ENCODE measurements at places on chromosomes 2 and 18.

GRCh38 chr2:72803626-72804320 is 22.1 kb downstream of the EXOC6B start:
- H3K4me1 ChIP-seq, result no peaks in the 10 kb centered on the region
- no peaks in the 10 kb centered on the region for H3K36me3 ChIP-seq
- no peak overlapping the region for H3K4me3 ChIP-seq
- H3K27me3 ChIP-seq, result no peaks in the 10 kb centered on the region
- DNase-seq, result no peak
- no peak overlapping the region for H3K27ac ChIP-seq

GRCh38 chr2:181106789-181107627 is 126.6 kb downstream of the UBE2E3 start:
- H3K36me3 ChIP-seq, result no peaks in the 10 kb centered on the region
- H3K4me3 ChIP-seq, result no peak overlapping the region
- DNase-seq, result peak; percentile 43
- H3K27me3 ChIP-seq, result no peaks in the 10 kb centered on the region

- H3K36me3 ChIP-seq, result no peaks in the 10 kb centered on the region
- H3K4me1 ChIP-seq, result no peaks in the 10 kb centered on the region
- H3K27me3 ChIP-seq, result no peaks in the 10 kb centered on the region
- DNase-seq, result no peak
- no peak overlapping the region for H3K27ac ChIP-seq
- no peak overlapping the region for H3K4me3 ChIP-seq
Measured at GRCh38 chr2:29011418-29012060, 30.4 kb downstream of the TOGARAM2 start.

- H3K27me3 ChIP-seq, result no peaks in the 10 kb centered on the region
- no peak for DNase-seq
Measured at GRCh38 chr2:105239924-105240323, 1.6 kb upstream of the GPR45 start.

DNA sequence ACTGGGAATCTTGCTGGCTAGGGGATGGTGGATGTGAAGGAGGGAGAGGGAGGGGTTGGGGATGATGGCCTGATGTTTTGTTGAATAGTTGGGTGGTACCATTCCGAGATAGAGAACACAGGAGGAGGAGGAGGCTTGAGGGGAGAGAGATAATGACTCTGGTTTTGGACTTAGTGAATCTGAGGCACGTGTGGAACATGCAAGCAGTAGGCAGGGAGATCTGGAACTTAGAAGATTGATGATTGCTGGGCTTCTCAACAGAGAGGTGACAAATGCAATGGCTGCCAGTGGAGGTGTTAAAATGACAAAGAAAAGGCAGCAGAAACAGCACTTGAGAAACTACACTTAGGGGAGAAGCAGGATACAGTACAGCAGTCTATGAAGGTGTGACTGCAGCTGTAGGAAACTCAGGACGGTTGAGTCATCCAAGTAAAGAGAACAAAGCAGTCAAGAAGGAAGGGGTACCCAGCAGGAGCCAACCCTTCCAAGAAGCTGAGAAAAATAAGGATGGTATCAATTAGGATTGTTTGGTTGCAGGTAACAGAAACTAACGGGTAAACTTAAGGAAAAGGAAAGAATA is 221.4 kb upstream of the FBXO11 start:
- H3K4me3 ChIP-seq, result no peak overlapping the region
- no peaks in the 10 kb centered on the region for H3K27me3 ChIP-seq
- H3K4me1 ChIP-seq, result peaks cover 4% of the 10 kb centered on the region
- no peak for DNase-seq
- no peaks in the 10 kb centered on the region for H3K36me3 ChIP-seq

GRCh38 chr2:224976629-224977525 is 65.4 kb downstream of the DOCK10 start:
- no peaks in the 10 kb centered on the region for H3K36me3 ChIP-seq
- H3K4me1 ChIP-seq, result peaks cover 20% of the 10 kb centered on the region
- H3K4me3 ChIP-seq, result no peak overlapping the region
- no peak overlapping the region for H3K27ac ChIP-seq
- H3K27me3 ChIP-seq, result no peaks in the 10 kb centered on the region
- DNase-seq, result no peak

- no peak overlapping the region for H3K4me3 ChIP-seq
- no peak for DNase-seq
- no peaks in the 10 kb centered on the region for H3K36me3 ChIP-seq
- no peak overlapping the region for H3K27ac ChIP-seq
- H3K27me3 ChIP-seq, result no peaks in the 10 kb centered on the region
Measured at GRCh38 chr18:9638886-9639285, 24.5 kb upstream of the PPP4R1 start.

DNA sequence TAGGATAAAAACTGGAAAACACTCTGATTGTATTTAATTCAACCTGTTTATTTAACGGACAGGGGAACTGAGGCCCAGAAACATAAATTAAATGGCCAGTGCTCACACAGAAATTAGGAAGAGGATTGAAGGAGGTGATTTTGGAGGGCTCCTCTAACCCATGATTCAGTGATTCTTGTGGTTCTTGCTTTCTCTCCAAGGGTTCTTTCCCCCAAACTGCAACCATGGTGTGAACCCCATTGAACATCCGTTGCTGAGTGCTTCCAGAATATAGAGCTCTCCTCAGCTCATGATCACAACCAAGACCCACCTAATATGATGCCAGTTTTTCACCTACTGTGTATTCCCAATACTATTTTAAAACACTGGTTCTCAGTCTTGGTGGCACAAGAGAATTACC is 41.4 kb downstream of the BMP10 start:
- no peaks in the 10 kb centered on the region for H3K36me3 ChIP-seq
- H3K27ac ChIP-seq, result no peak overlapping the region
- H3K4me3 ChIP-seq, result no peak overlapping the region
- DNase-seq, result no peak

DNA sequence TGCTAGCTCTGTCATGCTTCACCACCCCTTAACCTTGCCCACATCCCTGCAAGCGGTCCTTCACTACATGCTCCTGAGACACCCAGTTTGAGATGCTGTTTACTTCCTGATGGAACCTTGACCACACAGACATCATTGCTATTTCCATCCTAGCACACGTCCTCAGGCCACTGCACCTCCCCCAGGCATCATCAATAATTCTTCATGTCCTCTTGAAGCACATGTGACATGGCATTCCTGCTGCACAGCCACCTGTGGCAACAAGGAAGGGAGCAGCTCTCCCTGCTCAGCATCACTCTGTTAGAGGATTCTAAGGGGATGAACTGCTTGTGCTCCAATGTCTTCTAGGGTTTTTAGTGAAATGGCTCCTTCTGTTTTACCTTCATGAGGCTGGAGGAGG is 26.1 kb upstream of the ST3GAL5 start:
- no peak for DNase-seq
- no peak overlapping the region for H3K27ac ChIP-seq
- H3K4me1 ChIP-seq, result 0 out of 2 replicates have a peak, but pooled peaks cover 13% of the 10 kb centered on the region
- H3K27me3 ChIP-seq, result no peaks in the 10 kb centered on the region
- H3K4me3 ChIP-seq, result no peak overlapping the region

DNA sequence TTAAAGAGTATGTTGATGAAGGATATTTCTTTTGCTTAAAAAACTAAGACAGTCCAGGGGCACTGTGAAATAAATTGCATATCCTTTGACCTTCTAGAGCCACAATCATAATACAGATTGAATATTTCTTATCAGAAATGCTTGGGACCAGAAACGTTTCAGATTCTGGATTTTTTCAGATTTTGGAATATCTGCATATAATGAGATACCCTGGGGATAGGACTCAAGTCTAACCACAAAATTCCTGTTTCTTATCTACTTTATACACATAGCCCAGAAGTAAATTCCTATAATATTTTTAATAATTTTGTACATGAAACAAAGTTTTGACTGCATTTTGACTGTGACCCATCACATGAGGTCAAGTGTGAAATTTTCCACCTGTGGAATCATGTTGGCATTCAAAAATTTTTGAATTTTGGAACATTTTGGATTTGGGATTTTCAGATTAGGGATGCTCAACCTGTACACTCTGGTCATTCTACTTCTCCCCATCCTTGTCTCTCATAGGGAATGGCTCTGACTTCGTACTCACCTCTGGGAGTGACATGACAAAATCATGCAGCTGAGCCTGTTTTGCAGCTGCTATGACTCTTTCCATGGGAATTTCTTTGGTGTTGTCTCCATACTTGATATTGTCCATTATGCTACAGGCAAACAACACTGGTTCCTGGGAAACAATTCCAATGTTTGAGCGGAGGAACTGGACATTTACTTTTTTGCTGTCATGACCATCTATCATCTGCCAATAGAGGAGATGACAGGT is 25.7 kb downstream of the G6PC2 start:
- DNase-seq, result no peak
- no peaks in the 10 kb centered on the region for H3K27me3 ChIP-seq
- H3K4me3 ChIP-seq, result no peak overlapping the region
- no peak overlapping the region for H3K27ac ChIP-seq
- H3K36me3 ChIP-seq, result no peaks in the 10 kb centered on the region

GRCh38 chr18:11994703-11995444 is 13.6 kb downstream of the IMPA2 start:
- H3K27me3 ChIP-seq, result no peaks in the 10 kb centered on the region
- peaks cover 10% of the 10 kb centered on the region for H3K4me1 ChIP-seq
- no peak overlapping the region for H3K27ac ChIP-seq
- H3K4me3 ChIP-seq, result no peak overlapping the region
- no peak for DNase-seq
- no peaks in the 10 kb centered on the region for H3K36me3 ChIP-seq

GRCh38 chr2:190812506-190813294 is 67.9 kb upstream of the GLS start:
- H3K27ac ChIP-seq, result no peak overlapping the region
- H3K27me3 ChIP-seq, result no peaks in the 10 kb centered on the region
- peaks cover 5% of the 10 kb centered on the region for H3K4me1 ChIP-seq
- H3K36me3 ChIP-seq, result no peaks in the 10 kb centered on the region

- no peaks in the 10 kb centered on the region for H3K27me3 ChIP-seq
- H3K27ac ChIP-seq, result no peak overlapping the region
- no peaks in the 10 kb centered on the region for H3K36me3 ChIP-seq
- DNase-seq, result no peak
Measured at GRCh38 chr2:28049416-28049815, 158.9 kb downstream of the BABAM2 start.

GRCh38 chr2:207448006-207448405 is 81.8 kb upstream of the CREB1 start:
- no peak overlapping the region for H3K4me3 ChIP-seq
- H3K4me1 ChIP-seq, result no peaks in the 10 kb centered on the region

DNA sequence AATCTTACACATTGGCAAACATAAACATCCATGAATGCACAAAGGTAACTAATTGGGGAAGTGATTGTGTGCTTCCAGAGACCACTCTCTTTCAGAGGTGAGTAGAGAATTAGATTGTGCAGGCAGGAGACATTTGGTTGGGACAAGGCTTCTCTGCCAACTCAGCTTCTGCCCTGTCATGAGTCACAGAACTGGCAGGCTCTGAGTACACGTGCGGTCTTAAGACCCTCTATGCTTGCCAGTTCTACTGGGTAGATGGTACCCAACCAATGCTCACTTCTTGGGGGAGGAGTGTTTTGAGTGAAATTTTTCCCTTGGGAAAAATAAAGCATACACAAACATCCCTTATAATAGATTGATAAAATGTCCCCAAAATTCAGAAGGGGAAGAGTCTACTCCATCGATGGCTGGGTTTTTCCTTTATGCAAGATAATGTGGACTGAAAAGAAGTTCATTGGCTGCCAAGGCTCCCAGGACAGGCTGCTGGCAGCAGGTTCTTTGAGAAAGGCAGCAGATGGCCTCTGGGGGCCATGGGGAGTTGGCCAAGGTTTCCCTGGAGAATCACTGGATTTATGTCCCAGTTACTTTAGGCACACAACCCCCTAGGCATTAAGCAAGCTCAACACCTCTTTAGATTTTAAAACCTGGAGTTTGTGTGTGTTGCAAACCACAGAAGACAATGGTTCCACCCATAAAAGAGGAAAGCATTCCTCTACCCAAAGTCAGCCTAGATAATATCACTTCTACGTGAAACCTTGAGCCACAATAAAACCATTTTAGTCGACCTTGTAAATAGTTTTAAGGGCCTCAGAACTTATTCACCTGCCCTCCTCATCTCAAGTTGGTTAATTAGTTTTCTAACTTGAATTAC is 417.0 kb downstream of the TXNL1 start:
- DNase-seq, result no peak
- no peak overlapping the region for H3K27ac ChIP-seq
- H3K4me3 ChIP-seq, result no peak overlapping the region
- no peaks in the 10 kb centered on the region for H3K27me3 ChIP-seq
- H3K36me3 ChIP-seq, result no peaks in the 10 kb centered on the region
- no peaks in the 10 kb centered on the region for H3K4me1 ChIP-seq

DNA sequence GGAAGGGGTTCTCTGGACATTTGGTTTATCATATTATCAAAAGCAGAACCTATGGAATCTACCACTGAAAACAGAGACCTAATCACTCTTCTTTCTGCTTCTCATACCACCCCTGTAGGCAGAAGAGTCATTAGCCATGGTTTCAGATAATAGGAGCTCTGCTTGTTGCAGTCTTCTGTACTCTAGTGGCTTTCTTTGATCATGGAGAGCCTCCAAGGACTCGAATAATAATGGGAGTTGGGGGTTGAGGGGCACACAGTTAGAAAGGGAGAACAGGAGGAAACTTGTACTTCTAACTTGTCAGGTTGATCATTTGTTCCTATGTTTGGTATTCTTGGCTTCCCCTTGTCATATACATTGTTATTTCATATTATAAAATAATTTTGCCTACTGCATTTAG is 52.3 kb upstream of the VWC2L start:
- no peaks in the 10 kb centered on the region for H3K4me1 ChIP-seq
- no peak overlapping the region for H3K27ac ChIP-seq
- H3K27me3 ChIP-seq, result no peaks in the 10 kb centered on the region
- no peak for DNase-seq

- no peaks in the 10 kb centered on the region for H3K27me3 ChIP-seq
- peaks cover 15% of the 10 kb centered on the region for H3K4me1 ChIP-seq
- H3K36me3 ChIP-seq, result no peaks in the 10 kb centered on the region
Measured at GRCh38 chr18:58549814-58550339, 79.0 kb downstream of the ALPK2 start.

DNA sequence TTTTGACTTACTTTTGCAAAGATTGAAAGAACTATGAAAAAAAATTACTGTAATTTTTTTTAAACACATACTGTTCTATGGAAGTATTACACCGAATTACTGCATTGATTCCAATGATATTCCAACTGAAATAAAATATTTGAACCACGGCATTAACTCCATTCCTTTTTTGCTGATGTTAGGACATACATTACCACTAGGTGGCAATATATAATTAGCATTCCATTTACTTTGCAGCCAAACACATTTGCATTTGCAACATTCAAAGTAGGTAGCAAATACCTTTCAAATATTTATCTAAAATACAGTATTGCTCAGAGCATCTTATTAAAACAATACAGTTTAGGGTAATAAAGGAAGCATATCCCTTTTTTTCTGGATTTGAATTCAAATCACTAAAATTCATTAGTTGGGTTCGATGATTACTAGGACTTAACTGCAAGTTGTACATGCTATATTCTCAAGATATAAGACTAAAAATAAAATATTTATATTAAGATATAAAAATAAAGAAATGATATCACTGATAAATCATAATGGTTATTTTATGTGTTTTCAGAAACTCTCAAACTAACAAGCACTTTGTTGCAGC is 31.3 kb downstream of the LANCL1 start:
- DNase-seq, result peak; percentile 38
- no peak overlapping the region for H3K27ac ChIP-seq
- no peak overlapping the region for H3K4me3 ChIP-seq
- H3K27me3 ChIP-seq, result no peaks in the 10 kb centered on the region
- 0 out of 2 replicates have a peak, but pooled peaks cover 8% of the 10 kb centered on the region for H3K4me1 ChIP-seq
- no peaks in the 10 kb centered on the region for H3K36me3 ChIP-seq
